CD4-positive, alpha-beta T cell treated with Interleukin-4 for 4 hours (primary cell): ENCODE measurements at places on chromosomes 1 and 21.

- peak; percentile 60 for DNase-seq
These were observed 46.9 kb downstream of the CD34 start for GRCh38 chr1:207863893-207864535.

- DNase-seq: no peak
These were observed 96.0 kb upstream of the ERRFI1 start for GRCh38 chr1:8122160-8122476.

- no peak for DNase-seq
These were observed 11.1 kb upstream of the RASSF5 start for GRCh38 chr1:206496131-206496793.

- DNase-seq: no peak
These were observed 102.1 kb downstream of the RUNX1 start for GRCh38 chr21:34946916-34947534.

DNA sequence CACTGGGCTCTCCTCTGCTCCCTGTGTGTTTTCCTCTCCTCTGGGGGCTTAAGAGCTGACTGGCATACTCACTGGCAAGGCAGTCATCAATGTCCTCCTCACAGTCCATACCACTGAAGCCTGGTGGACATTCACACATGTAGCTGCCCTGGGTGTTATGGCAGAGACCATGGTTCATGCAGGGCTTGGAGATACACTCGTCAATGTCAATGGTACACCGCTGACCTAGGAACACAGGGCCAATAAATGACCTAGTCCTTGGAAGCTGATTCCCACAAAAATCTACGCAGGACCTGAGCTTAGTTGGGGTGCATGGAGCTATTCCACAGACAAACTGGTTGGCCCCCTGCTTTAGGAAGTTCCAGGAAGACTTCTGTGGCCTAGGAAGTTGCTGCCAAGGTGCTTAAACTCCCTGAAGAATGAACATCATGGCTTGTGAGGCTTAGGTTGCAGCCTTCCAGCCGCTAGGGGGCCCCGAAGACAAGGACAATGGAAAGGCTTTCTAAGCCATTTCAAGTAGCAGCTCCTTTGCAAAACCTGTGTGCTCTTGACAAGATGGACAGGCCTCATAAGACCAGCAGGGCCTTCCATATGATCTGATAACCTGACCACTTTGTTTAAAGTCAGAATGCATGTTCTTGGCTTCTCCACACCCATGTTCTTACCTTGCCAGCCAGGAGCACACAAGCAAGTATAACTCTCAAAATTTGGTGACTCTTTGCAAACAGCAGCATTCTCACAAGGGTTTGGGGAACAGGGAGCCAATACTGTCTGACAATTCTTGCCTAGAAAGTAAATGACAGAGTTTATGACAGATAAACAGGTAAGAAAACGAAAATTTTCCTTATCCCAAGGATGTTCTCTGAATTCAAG lies 52.3 kb upstream of the ADAM30 start:
- DNase-seq: peak; percentile 58

DNA sequence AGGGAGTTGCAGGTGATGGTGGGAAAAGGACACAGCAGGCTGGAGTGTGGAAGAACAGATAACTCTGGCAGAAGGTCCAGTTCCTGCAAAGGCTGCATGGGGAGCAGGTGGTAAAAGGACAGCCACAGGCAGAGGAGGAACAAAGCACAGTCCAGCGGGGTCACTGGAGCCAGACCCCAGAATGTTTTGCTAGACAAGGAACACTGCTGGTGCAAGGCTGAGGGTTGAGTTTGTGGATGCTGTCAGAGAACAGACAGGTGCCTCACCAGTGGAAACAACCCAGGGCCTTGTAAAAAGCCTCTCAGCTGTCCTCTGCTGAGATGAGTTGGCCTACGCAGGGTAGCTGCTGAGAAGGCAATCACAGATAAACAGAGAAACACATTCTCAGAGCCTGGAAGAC lies 101.7 kb downstream of the SSBP3 start:
- no peak for DNase-seq

- no peak for DNase-seq
These were observed 118.1 kb downstream of the PGBD5 start for GRCh38 chr1:230308039-230308438.

DNA sequence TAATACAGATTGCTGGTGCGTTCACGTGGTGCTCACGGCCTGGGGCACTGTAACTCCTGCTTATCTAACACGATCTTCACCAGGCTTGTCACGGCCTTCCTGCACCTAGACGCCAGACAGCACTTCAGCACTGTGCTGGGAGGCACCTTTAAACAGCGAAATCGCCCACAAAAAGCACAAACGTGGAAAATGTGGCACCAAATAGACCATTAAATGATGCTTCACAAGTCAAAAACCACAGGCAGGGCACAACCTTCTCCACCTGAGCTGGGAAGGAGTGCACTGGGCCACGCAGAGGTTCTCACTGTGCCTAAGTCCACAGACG lies 20.0 kb downstream of the IBA57 start:
- DNase-seq: peak; percentile 61

GRCh38 chr21:14699433-14700407 lies 153.6 kb upstream of the SAMSN1 start:
- no peak for DNase-seq

- DNase-seq: no peak
These were observed 136.1 kb downstream of the TNFSF18 start for GRCh38 chr1:172914501-172915144.

DNA sequence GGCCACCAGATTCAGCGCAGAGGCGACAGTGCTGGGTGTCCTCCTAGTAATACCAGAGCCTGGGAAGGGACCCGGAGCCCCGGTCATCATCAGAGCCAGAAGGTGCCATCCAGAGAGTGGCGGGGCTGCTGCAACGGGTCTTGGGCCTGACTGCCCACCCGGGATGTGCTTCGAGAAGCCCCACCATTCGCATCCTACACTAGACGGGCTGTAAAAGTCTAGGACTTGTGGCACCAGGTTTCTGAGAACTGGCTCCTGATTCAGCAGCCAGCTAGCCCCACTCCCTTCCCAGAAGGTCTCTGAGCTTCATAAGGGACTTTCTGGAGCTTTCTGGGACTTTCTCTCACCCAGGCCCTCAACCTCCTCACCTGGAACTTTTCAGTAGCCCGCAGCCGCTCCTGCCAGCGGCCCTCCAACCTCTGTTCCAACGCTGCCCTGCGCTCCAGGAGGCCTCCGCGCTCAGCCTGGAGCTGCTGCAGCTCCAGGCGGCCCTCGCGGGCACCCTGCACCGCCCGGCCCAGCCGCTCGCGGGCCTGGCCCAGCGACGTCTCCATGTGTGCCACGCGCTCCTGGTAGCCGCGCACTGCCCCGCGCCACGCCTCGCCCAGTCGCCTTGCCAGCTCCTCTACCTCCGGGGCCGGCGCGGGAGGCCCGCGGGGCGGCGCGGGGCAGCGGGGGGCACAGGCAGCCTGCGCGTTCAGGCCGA lies 940 bp downstream of the NES start:
- DNase-seq: no peak
